Stimulated activated naive CD8-positive, alpha-beta T cell treated with anti-CD3 and anti-CD28 coated beads, Interleukin-15, amount 100 ng/mL, for 72 hours (primary cell): ENCODE measurements at places on chromosomes 11 and 22.

DNA sequence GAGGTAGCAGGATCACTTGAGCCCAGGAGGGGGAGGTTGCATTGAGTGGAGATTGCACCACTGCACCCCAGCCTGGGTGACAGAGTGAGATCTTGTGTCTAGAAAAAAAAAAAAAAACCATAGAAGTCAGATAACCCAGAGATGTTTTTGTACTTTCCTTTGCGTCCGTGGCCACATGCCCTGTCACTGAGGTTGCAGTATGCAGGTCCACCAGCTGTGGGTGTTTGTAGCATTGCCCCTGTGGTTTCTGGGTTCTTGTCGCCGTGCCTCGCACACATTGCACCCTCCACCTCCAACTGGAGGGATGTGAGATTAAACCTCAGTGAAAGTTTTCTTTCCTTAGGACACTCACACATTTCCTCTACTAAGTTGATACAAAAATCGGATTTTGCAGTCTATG lies 70.3 kb downstream of the TNRC6B start:
- peak; percentile 71 for DNase-seq

GRCh38 chr11:96149743-96150555 lies 193.0 kb downstream of the MAML2 start:
- no peak for DNase-seq

- no peak for DNase-seq
Measured at GRCh38 chr11:22668005-22668796, 1.8 kb downstream of the GAS2 start.

DNA sequence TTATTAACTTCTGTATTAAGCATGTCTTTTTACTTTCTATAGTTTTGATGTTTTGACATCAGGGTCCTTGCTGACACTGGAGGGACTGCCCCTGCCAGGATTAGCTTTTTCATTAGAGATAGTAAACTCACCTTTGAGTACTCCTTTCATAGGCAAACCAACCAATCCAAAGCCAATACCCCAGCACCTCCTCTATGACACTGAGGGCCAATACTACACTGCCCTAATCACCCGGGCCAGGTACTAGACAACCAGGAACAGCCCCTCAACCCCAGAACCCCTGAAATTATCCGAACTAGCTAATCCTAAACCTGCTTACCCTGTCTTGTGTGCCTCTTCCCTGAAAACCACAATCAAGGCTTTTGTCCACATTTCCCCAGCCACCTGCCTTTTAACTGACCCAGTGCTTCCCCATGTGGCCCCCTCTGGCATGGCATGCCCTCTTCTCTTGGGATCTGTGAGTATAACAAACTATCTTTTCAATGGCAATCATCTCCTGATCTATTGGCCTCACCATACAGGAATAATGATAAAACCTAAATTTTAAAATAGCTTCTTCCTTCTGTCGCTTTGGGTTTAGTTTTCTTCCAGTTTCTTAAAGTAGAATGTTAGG lies 31.2 kb downstream of the RAB6A start:
- no peak for DNase-seq

DNA sequence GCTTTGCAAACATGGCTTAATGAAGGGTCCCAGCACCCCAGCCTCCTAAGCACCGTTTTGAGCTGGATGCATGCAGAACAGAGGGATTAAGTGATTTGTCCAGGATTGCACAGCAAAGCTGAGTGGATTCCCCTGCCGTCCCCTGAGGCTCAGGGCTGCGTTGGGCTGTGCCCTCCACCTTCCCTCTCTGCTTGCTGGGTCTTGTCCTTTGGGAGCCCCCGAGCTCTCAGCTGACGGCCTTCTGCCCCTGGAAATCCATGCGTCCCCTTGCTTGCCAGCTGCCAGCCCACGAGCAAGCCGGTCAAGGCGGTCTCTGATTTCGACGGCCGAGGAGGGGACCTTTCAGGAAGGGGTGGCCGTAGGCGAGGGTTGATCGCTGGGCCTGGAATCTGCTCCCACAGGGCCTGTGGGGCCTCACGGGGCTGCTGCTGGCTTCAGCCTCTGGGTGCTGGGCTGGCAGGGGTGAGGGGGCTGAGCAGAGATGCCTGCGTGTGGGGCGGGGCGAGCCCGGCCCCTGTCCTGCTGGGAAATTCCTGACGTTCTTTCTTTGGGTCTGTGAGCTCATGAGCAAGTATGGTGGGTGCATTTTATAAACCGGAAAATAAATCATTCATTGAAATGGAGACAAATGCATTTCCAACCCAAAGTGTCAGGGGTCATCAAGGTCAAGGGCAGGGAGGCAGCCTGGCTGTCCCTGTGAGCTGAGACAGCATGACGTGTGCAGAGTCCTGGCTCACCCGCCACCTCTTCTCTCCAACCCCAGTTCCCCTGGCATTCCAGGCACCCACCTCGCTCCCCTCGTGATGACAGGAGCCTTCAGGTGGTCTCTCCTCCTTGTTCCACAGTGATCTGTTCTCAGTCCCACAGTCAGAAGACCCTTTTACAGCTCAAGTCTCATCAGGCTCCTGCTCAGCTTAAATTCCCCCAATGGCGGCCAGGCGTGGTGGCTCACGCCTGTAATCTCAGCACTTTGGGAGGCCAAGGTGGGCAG lies 28.1 kb downstream of the FGF4 start:
- DNase-seq: no peak

DNA sequence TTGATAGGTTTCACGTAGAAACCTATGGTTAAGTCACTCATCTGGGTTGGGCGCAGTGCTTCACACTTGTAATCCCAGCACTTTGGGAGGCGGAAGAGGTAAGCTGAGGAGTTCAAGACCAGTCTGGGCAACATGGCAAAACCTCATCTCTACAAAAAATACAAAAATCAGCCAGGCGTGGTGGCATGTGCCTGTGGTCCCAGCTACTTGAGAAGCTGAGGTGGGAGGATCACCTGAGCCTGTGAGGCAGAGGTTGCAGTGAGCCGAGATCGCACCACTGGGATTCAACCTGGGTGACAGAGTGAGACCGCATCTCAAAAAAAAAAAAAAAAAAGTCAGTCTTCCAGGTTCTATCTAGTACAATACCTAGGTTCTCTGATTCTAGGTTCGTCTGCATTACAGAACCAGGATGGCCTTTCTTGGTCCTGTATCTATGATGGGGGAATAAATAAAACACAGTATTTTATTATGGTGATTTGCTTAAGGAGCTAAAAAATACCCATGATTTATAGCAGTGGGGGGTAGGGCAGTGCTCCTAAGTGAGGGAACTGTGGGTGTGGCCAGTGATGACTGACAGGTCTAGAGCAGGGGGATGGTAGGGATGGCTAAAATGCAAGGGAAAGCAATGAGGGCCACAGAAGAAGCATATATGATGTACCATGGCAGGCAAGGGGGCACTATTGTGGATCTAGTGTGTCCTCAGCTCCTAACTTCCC lies 65.5 kb upstream of the NUP160 start:
- no peak for DNase-seq

DNA sequence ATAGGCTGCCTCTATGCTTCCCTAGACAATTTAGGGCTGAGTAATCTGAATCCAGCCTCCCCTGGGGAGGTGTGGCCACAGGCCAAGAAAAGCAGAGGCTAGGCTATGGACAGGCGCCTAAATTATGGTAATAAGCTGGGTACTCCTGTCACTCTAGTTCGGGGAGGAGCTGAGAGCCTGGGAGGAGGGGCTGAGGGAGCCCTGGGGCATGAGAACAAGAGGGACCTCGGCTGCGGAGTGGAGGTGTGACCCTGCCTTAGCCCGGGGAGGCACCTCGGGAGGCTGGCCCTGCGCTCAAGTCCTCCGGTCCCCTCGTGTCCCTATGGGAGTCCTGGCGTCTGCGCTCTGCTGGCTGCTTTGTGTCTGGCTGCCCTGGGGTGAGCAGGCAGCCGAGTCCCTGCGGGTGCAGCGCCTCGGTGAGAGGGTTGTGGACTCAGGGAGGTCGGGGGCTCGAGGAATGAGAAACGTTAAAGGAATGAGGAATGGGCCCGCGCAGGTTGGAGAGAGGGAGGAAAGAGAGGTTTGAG lies at the start of gene OTOG:
OTOG (plus strand) TSS at position 209 of the 527 bp plus-strand sequence; CDS start at position 323, 114 bp downstream.
- no peak for DNase-seq

DNA sequence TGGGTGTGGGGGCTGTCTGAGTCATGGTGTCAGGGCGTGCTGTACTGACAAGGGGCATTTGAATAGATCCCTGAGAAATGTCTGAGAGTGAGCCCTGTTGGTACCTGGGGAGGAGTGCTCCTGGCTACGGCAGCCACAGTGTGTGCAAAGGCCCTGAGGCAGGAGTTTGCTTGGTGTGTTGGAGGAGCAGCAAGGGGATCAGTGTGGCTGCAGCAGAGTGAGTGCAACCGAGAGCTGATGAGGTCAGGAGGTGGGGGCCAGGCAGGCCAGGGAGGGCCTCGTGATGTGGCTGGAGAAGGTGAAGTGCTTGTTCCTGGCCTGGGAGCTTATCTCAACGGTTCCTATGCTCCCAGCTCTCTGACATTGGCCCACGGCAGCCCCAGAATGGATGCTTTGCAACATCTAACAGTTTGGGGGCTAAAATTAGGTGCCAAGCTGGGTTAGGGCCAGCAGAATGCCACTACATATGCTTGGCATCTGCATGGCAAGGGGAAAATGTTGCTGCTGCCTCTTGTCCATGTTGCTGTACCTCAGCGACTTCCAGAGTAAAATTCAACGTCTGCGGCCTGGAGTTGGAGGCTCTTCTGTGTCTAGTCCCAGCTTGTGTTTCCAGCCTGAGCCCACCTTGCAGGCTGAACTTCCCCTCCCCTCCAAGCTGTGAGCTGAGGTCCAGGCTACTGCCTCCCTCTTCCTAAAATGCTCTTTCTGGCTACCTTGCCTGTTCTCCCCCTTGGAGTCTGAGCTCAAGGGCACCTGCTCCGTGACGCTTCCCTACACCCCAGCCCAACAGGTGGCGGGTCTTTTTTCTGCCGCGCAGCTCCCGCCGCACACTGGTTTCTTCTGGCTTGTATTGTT lies 48.2 kb upstream of the MYEOV start:
- DNase-seq: no peak

DNA sequence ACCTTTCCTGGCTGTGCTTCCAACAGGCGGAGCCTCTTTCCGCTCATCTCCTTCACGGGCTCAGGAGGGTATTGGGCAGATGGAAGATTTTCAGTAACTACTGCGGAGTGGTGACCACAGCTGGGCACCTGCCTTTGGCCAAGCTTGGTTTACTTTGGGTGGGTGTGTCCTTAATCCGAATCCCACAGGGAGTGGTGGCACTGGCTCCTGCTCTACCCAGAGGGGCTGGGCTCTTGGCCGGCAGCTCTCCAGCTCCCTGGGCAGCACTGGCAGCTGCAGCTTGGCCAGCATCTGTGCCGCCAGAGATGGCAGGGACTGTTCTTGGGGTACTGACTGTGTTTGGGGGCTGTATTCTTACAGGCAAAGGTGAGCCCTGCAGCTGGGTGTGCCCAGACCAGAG lies 29.8 kb downstream of the BID start:
- no peak for DNase-seq

DNA sequence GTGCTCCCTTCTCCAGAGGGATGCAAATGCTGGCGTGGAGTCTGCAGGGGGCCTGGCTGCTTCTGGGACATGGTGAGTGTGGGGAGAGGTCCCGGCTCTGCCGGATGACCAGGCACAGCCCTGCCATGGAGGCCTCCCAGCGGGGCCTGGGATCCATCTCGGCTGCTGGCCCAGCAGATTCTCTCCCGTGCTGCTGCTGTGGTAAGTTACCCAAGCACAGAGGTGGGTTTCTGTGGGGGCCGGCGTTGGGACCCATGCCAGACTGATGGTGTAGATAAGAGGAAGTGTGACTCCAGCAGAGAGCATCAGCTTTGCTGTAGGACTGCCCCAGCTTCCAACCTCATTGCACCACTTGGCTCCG lies 147.5 kb upstream of the B3GAT1 start:
- no peak for DNase-seq

DNA sequence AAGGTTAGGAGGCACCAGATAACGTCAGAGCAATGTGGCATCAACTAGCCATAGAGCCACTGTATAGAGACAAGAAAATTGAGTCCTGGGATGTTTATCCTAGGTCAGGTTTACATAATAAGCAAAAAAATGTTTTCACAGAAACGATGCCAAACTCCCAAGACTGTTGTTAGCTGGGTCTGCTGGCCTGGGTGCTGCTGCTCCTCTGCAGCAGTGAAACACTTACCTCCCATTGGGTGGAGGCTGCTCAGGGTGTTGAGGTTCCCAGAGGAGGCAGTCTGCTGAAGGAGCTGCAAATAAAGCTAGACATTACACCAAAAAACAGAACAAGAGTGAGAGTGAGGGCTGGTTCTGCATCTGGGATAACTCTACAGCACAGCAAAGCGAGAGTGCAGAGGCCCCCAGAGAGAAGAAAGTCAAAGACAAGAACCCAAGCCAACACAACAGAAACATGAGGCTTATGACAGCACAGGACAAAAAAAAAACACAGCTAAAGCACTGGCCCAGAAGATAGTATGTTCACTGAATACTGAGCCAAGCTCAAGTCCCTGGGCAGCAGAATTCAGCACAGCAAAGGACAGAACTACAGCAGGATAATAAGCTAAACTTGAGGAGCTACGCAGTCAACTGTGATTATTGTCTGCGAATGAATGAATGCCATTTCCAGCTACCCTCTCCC lies 29.9 kb upstream of the RAPSN start:
- no peak for DNase-seq

DNA sequence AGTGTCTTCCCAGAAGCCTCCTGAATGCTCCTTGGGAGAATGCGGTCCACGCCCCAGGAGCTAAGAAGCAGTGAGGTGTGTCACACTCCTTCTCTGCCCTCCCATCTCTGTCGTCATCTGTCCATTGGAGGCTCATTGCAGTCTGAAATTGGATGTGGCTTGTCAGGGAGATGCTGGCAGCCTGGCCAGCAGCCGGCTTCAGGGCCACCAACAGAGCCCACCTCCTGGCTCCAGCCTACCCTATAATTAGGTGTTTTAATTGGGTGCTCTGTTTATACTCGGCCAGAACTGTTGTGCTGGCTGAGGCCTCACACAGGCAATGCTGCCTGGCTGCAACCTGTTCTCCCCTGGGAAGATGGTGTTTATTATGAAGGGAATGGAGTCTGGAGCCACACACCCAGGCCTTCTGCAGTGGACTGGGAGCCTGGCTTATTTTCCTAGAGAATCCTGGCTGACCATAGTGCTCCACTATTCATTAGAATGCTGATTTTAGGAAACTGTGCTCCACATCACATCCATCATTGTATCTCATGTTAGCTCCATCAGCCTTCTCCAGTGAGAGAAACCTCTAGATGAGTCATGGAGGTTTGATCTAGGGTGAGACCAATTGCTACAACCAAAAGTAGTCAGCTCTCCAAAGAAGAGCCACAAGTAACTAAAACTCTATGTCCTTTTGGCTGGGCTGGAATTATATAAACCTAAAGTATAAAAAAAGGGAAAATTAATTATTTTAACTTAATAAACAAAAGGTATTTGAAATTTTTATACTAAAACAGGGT lies 86.8 kb upstream of the CRTAM start:
- DNase-seq: no peak

GRCh38 chr22:21622919-21623647 lies 6.7 kb downstream of the YDJC start:
- no peak for DNase-seq

GRCh38 chr11:119319700-119320239 lies 2.8 kb upstream of the MCAM start:
- DNase-seq: no peak

DNA sequence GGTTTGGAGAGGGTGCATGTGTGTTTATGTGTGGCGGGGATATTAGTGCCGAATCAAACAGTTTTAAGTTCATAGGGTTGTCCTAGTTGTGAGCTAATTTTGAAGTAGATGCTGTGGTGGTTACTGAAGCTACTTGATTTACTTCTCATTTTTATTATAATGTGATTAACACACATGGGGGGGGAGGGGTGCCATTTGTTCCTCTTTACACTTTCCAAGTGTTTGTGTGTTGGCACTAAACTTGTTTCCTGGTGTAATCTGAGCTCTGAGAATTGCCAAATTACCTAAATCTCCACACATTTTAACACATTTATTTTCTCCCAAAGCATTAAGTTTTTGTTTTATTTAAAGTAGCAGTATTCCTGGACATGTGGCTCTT lies 60.1 kb downstream of the ZNRF3 start:
- DNase-seq: no peak
